D721Med (cell line): ENCODE measurements at places on chromosomes 7 and 10.
A peak's percentile ranks its signal among the peaks of the same experiment; 100 is the strongest.

DNA sequence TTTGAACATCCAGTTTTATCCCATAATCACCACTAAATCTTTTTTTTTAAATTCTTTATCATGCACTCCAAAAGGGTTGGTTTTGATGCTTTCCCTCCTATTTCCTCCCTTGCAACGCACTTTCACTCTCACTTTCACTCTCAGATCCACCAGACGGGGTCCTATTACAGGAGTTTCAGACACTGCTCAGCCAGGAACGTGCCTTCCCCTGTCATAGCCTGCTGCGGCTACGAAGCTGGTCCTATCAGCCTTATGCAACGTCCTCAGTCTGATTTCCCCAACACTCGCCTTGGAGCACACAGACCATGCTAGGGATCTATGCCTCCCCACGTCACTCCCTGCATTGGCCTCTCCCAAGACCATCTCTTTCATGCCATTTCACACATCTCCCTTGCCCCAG is 23.4 kb downstream of the ZPBP start:
- DNase-seq = no peak

- no peak for DNase-seq
These were observed 1285.8 kb upstream of the SORCS1 start for GRCh38 chr10:108450280-108450679.

GRCh38 chr10:32386623-32387260 is 39.8 kb upstream of the EPC1 start:
- DNase-seq = no peak

DNA sequence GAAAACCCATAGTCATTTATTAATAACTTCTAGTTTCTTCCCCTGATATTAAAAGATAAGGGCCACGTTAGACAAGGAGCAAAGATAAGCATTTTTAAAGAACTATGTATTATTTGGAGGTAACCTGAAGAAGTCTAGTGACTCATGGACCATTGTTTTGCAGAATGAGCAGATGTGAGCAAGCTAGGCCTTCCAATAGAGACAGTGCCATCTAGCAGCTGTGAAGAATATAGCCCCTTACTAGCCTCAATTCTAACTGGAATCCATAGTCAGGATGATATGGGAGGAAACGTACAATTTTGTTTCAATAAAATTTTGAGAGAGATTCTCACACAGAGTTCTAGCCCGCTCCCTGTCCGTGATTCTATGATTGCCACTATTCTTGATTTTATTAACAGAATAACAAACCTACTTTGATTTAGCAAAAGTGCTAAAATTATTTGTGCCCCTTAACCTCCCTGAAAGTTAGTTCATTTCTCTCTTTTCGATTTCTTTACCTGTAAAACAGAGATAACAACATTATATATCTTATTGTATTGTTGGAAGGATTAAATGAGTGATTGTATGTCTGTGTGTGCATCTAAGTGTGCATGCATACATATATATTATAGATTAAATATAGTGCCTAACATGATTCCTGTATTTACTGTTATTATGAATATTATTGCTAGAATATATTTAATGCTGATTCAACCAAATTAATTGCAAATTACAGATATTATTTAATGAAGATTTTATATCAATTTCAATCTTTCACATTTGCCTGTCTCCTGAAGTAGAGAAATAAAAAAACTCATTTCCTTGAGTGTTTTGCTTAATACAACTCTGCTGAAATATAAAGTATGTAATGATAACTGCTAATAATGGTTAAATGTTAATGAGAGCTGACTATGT is 22.7 kb downstream of the FAM237B start:
- DNase-seq = no peak

- DNase-seq = no peak
These were observed 331.2 kb downstream of the ACTR3B start for GRCh38 chr7:153090764-153091163.

DNA sequence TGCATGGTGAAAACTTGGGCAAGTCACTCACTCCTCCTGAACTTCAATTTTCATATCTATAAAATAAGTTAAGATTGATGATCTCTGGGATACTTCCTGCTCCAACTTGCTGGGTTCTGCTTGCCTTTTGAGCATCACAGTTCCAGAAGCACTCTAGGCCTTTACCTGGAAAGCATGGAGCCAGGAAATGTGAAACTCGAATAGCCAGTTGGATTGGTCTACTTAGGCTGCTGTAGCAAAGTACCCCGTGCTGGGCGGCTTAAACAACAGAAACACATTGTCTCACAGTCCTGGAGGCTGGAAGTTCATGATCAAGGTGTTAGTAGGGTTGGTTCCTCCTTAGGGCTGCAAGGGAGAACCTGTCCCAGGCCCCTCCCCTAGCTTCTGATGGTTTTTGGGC is 64.5 kb downstream of the NAMPT start:
- no peak for DNase-seq

DNA sequence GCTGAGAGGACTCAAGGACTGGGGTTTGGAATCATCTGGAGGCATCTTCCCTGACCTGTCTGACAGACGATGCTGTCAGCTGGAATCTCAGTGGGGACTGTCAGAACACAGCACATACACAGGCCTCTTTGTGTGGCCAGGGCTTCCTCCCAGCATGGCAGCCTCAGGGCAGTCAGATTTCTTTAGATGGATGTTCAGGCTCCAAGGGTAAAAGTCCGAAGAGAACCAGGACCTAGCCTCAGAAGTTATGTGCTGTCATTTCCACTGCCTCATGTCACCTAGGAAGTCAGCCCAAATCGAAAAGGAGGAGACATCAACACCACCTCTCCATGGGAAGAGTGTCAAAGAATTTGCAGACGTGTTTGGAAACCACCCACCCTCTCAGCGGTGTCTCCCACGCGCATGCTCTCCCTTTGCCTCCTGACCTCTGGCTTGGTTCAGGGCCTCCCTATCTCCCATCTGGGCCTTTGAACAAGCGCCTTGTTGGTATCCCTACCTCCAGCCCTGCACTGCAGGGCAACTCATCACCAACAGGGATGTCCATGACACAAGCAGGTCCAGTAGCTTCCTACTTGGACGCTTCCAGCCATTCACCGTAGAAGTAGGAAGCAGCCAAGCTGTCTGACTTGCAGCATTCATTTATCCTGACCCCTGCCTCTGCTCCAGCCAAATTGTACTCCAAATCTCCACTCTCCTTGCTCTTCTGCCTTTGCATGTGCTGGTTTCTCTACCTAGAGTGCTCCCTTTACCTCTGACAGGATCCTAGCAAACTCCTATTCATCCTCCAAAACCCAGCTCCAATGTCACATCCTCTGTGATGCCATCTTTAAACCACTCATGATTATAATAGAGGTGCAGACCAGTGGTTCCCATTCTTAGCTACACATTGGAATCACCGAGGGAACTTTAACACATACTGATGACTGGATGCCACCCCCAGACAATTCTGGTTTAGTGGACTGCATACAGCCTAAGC is 121.6 kb downstream of the OAT start:
- DNase-seq = no peak

DNA sequence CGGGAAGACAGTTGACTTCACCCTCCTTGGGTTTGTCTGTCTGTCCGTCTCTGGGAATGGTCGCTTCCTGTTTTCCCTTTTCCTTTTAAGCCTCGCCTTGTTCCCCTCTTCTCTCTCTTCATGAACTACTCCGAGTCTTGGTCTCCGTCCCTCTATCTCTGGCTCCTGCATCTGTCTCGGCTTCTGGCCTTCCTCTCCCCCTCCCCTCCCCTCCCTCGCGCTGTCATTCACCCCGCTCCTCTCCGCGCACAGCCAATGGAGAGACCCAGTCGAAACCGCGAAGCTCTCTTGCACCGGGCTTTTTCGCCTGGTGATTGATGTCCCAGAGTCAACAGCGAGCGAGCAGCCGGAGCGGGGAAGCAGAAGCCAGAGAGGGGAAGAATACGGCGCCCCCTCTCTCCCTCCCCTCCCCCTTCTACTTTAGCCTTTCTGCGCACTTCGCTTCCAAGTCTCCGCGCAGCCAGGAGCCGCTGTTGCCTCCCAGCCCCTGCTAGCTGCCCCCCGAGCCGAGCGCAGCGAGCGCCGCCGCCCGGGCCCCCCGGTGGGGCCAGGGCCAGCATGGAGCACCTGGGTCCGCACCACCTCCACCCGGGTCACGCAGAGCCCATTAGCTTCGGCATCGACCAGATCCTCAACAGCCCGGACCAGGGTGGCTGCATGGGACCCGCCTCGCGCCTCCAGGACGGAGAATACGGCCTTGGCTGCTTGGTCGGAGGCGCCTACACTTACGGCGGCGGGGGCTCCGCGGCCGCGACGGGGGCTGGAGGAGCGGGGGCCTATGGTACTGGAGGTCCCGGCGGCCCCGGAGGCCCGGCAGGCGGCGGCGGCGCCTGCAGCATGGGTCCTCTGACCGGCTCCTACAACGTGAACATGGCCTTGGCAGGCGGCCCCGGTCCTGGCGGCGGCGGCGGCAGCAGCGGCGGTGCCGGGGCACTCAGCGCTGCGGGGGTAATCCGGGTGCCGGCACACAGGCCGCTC is at the start of gene TLX1:
TLX1 (plus strand) TSS at position 317 of the 978 bp plus-strand sequence; CDS start at position 559, 242 bp downstream.
- DNase-seq = peak; percentile 47

DNA sequence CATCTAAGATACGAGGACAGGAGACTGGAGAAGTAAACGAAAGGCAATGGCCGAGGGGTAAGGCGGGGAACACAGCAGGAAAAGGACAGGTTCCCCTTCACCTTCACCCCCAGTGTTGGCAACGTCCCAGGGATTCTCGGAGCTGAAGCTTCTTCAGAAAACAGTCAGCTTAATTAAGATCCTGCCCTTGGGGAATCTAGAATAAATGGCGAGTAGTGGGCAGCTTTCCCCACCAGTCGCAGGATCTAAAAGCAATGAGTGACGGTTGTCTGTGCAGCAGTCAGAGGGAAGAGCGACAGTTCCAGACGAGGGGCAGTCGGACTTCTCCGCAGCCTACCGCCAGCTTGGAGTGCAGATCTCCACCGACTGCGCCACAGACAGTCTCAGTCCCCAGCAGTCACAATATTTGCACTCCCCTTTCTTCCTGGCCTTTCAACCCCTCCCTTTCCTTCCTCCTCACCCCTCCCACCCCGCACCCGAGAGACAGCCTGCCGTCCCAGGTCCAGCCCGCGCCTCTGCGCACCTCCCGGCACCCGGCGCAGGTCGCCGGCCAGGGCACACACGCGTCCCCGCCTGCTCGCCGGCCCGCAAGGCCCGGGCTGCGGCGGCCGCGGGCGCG is 10.9 kb upstream of the SP8 start:
- no peak for DNase-seq

GRCh38 chr7:51357821-51358220 is 41.2 kb upstream of the COBL start:
- DNase-seq = no peak

DNA sequence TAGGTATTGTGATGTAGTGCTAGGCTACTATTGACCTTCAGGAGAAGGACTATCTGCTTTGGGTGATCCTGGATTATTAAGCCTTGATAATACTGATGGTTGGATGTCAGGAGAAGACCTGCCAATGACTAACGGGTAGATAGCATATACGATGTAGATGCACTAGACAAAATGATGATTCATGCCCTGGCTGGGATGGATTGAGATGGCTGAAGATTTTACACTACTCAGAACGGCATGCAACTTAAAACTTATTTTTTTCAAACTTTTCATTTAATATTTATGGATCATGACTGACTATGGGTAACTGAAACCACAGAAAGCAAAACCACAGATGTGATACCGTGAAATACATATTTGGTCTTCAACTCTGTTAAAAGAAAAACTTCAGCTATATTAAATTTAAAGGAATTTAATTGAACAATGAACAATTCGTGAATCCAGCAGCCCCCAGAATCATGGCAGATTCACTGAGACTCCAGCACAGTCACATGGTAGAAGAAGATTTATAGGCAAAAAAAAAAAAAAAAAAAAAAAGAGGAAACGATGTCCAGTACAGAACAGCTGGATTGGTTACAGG is 124.6 kb upstream of the CDK13 start:
- DNase-seq = no peak

DNA sequence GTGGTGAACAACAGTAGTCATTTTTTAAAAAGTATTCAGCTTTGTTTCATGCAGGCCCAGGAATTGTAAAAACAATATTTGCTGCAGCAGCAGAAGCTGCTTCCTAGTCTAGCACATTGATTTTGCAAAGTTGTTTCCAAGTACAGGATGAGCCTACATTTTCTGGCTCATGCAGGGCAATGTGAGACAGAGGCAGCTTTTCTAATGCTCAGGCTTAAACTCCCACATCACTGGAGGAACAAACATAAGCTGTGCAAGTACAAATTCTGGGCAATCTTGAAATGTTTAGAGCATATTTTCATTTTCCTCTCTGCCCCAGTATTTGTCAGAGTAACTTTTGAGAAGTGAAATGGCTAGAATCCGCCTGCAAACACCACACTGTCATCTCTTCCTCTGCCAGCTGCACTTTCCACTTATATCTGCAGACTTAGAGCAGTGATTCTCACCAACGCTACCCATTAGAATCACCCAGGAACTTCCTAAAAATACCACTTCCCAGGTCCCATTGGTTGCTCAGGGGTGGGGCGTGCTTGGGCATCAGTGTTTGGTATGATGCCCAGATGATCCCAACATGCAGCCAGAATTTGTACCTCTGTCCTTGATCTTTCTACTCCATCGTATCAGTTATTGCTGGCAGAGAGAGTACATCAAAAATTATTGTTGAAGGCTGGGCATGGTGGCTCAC is 304.1 kb upstream of the LRGUK start:
- DNase-seq = no peak

DNA sequence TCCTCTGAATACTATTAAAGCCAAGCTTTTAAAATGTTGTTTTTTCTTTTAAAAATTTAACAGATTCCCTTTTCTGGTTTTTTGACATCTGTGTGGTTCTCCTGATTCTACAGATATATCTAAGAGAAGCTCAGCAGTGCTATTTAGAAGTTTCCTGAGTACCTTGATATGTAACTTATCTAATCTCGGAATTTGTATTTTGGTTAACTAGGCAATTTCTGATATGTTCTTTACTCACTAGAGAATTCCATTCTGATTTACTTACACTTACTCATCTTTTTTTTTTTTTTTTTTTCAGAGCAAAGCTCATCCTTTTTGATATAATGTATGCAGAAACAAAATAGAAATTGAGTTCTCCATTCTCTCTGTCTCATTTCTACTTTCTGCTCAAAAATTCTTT is 63.8 kb downstream of the PALS2 start:
- DNase-seq = no peak

DNA sequence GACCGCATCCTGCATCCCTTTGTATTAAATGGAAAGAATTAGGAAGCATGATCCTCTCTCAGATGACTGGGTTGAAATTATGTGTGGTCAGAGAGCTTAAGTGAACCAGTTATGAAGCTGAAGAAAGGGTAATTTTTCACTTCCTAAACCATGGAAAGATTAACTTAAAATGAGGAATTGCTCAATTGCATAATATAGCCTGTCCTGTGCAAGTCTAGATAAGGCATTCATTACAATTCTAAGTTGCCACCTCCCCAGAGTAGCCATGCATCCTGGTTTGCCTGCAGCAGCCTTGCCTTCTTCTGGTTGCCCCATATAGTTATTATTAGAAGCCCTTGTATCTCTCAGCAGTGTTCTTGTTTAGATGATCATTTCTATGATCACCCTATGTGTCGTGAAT is 45.3 kb downstream of the STARD3NL start:
- no peak for DNase-seq

GRCh38 chr10:17021656-17022465 is 107.8 kb downstream of the CUBN start:
- no peak for DNase-seq

- no peak for DNase-seq
These were observed 642.0 kb upstream of the LRRN3 start for GRCh38 chr7:110448918-110449317.

GRCh38 chr7:98206451-98207330 is 4.5 kb upstream of the BHLHA15 start:
- no peak for DNase-seq

- no peak for DNase-seq
These were observed 626.2 kb upstream of the CNTNAP2 start for GRCh38 chr7:145490356-145490755.
